ENCODE measurements at places on chromosomes 1 and 21. TPM values are rescaled to one million over a fixed set of nuclear protein-coding genes. Genes with fewer than 3 reads are reported as not detected.

DNA sequence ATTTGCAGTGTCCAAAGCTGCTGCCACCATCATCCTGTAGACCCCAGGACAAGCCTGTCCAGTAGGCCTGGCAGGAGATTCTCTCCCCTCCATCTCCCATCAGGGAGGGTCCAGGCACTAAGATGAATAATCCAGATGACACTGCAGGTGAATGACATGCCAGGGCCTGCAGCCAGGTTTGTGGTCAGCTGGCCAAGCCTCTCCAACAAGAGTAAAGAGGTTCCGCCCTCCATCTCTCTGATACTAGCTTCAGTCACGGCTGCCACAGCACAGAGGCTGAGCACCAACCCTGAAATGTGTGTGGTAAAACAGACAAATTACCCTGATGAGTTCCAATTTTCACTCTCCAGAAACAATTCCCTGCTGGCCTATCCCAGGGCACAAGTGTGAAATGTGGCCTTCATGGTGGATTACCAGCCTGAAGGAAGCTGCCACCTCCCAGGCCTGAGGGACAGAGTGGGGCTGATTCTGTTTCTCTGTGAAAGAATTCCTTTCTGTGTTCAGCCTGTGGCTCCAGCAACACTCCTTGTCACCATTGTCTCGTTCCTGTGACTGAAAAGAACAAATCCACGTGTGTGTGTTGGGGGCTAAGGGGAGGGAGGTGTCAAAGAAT is 19.9 kb upstream of the LHX4 start:
- no peak for DNase-seq

- DNase-seq, result no peak
These were observed 212.3 kb upstream of the DPYD start for GRCh38 chr1:98133131-98133530.

TMPRSS3 gene
- total RNA-seq, result not detected

KRTAP21-3 gene
- total RNA-seq, result not detected

- DNase-seq, result no peak
These were observed 110.1 kb upstream of the VAV3 start for GRCh38 chr1:108075055-108075454.

DNA sequence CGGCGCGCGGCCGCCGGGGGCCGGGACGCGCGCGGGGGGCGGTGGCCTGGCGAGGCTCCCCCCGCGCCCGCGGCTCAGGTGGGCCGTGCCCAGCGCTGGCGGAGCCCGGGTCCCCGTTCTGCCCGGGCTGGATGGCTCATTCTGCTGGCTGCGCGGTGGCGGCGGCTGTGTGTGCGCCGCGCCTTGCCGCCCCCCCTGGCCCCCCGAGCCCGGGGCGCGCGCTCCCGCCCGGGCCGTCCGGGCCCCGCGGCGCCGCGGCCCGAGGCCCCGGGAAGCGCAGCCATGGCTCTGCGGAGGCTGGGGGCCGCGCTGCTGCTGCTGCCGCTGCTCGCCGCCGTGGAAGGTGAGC is at the start of gene EPHB2:
TSS of gene EPHB2 (plus strand) at position 139 of the 349 bp plus-strand sequence. CDS start at position 283, 144 bp downstream.
- peak; percentile 82 for DNase-seq

ZNF648 gene
- total RNA-seq, result under 0.01 TPM

LDLRAD2 gene
- not detected for total RNA-seq

GRCh38 chr1:70503358-70503757 is 92.3 kb downstream of the CTH start:
- DNase-seq, result no peak

Data from frontal cortex (tissue), 4 donors.